Stimulated activated CD4-positive, alpha-beta T cell treated with anti-CD3 and anti-CD28 coated beads, TNF-alpha, amount 100 ng/mL, for 1 hour (primary cell): ENCODE measurements at places on chromosomes 4 and X.

DNA sequence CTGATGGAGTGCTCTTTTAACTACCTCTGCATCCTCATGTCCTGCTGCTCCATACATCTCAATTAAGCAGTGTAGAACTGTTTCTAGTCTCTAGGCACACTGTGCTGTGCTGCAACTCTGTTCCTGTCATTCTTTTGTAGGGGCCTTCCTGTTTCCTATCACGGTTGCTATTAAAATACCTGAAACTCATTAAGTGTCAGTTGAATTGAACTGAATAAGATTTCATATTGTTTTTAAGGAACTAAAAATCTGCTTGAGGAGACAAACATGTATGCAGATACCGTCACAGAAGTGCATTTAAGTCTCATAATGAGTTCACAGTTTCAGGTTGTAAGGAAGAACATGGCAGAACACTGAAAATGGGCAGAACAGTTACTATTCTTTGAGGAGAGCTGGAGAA lies 170.1 kb downstream of the LARP7 start:
- no peak for DNase-seq

GRCh38 chrX:123060986-123061385 lies 123.1 kb upstream of the GRIA3 start:
- no peak for DNase-seq

GRCh38 chrX:135015523-135016245 lies 6.7 kb downstream of the RTL8B start:
- DNase-seq, result no peak

GRCh38 chr4:101128473-101128872 lies 218.9 kb downstream of the PPP3CA start:
- DNase-seq, result no peak

DNA sequence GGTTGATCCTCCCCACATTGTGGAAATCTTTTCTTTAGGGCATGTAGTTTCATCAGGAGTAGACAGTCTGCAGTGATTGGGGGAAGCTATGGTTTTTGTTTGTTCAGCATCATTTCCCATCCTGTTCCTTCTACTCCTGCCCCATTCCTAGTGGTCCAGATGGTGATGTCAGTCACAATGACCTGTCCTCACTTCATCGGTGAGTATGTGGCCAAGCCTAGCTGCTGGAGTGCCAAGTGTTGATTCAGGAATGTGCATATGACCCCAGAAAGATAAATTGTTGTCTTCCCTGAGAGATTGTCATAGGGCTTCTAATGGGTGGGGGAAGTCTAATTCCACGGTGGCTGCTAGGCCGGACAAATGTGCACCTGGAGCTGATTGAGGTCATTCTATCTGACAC lies 130.6 kb upstream of the FAT1 start:
- no peak for DNase-seq

GRCh38 chr4:102734591-102735385 lies 26.0 kb downstream of the MANBA start:
- DNase-seq, result no peak

DNA sequence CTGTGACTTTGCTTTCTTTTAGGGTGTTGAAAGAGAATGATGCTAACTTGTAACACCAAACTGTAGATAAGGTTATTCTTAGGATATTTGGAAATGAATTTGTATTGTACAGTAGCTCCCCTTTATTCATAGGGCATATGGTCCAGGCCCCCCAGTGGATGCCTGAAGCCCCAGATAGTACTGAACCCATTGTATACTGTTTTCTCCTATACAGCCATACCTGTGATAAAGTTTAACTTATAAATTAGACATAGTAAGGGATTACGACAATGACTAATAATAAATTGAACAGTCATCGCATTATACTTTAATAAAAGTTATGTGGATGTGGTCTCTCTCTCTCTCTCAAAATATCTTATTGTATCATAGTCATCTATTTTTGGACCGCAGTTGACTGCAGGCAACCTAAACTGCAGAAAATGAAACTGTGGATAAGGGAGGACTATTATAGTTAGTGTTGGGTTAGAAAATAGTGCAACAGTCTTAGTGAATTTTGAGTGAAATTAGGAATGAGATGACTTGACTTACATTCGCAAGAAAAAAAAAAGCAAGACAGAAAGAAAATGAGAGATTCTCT lies 105.1 kb downstream of the CLDN22 start:
- no peak for DNase-seq

- DNase-seq, result no peak
Observed at GRCh38 chr4:87981486-87981885, 6.0 kb downstream of the SPP1 start.

DNA sequence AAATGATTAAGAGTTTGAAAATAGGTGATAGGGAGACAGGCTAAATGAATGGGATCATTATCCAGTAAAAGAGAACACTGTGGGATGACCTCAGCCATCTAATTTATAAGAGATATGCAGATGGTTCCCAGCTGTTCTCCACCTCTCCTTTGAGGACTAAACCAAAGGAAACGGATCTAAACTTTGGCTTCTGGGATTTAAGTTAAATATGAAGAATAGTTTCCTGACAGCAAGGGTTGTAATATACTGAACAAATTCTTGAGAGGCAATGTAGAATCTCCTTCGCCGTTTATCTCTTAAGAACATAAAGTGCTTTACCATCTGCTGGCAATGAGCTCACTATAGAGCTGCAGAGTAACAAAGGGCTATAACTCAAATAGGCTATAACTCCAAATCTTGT lies 35.4 kb upstream of the HPGDS start:
- no peak for DNase-seq

DNA sequence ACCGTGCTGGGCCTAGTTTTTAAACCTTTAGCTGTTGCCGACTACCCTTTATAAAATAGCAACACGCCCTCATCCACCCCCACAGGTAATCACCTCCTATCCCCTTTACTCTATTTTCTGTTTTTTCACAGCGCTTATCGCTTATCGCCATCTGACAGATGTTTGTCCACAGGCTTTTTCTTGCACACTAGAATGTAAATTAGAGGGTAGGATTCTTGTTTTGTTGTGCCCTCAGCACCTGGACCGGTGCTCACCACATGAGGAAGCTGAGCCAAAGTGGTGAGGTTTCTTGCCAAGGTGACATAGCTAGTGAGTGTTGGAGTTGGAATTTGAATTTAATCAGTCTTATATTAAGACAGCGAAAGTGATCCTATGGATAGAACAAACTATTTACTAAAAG lies 2.9 kb upstream of the RBBP7 start:
- no peak for DNase-seq

GRCh38 chrX:105266456-105266855 lies 46.0 kb upstream of the TEX13A start:
- DNase-seq, result no peak

DNA sequence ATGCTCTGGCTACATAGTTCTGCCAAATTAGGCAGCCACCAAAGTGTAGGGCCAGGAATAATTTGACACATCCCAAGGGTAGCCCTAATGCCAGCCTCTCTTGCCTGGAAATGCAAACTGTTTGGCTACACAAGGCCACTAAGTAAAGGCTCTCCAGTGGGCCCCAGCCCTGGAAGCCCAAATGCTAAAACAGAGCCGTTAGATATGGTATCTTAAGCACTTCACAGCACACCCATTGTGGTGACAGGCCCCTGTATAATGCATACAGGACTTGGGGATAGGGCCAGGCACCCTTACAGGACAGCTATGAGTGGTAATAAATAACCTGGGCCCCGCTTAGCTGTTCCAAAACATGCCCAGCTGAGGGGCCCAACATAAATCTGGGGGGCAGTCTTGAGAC lies 623.9 kb downstream of the BCOR start:
- no peak for DNase-seq

DNA sequence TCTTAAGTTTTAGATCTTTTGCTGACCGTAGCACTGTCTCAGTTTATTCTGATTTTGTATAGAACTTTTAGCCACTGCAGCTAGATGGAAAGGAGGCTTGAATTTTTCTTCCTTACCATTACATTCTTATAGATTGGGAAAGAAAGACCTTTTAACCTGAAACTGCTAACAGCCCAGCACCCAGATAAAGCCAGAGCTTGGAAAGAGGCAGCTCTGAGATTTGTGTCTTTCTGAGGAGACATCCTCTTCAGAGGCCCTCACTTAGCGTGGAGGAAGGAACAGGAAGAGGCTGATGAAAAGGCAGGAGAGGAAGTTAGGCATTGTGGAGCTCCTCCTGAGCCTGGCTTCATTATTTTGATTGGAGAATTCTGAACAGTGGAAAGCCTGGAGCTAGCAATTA lies 35.1 kb downstream of the ATG4A start:
- DNase-seq, result no peak

- no peak for DNase-seq
Observed at GRCh38 chrX:24099394-24099793, 44.6 kb downstream of the EIF2S3 start.

GRCh38 chr4:153420361-153420760 lies 45.8 kb upstream of the TMEM131L start:
- no peak for DNase-seq

DNA sequence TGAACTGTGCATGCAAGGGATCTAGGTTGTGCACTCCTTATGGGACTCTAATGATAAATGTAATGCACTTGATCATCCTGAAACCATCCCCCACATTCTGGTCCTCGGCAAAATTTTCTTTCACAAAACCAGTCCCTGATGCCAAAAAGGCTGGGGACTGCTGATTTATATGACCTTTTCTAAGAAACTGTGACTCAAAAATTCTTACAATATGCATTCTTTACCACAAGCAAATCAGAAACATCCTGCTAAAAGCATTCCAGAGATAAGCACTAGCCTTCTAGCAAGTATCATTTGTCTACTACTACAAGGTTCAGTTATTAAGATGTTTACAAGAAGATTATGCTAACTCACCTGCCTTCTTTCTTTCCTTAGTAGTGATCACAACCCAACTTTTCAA lies 166.5 kb upstream of the PCDH7 start:
- no peak for DNase-seq

- DNase-seq, result no peak
Observed at GRCh38 chr4:107351196-107351595, 315.1 kb upstream of the DKK2 start.

DNA sequence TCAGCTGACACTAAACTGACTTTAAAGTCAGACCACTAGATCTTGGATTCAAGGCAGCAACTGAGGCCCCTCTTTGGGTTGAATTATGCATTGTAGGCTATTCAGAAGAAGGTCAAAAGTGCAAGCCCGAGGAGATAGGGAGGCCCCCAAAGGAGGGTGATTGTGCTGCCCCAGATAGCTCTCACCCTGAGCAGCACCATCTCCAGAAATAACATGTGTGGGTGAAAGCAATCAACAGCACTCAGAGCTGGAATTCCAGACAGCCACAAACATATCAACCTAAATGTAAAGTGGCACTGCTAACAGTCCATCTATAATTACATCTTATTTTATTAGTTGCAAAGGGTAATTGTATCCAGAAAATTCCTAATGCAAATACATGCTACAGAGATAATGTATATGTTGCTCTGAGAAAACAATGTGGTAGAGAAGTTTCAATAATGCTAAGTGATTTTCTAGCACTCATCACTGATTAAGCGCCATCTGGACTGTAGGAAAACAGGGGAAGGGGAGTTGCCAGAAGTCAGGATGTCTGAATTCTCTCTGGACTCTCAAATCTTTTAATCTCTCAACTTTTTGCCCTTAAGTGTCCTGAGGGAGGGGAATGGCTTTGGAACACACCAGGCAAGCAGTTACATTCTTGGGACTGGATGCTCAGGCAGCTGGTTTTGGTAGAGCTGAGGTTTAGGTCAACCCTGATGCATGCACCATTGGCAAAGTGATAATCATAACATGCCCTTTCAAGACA lies 61.8 kb upstream of the SFRP2 start:
- no peak for DNase-seq

GRCh38 chrX:150774798-150775568 lies 81.8 kb downstream of the MTMR1 start:
- no peak for DNase-seq

GRCh38 chr4:153113838-153114105 lies 90.5 kb upstream of the TRIM2 start:
- no peak for DNase-seq

GRCh38 chrX:46791927-46792809 lies 33.2 kb upstream of the SLC9A7 start:
- DNase-seq, result no peak

GRCh38 chr4:53858744-53859143 lies 205.7 kb downstream of the CHIC2 start:
- no peak for DNase-seq

DNA sequence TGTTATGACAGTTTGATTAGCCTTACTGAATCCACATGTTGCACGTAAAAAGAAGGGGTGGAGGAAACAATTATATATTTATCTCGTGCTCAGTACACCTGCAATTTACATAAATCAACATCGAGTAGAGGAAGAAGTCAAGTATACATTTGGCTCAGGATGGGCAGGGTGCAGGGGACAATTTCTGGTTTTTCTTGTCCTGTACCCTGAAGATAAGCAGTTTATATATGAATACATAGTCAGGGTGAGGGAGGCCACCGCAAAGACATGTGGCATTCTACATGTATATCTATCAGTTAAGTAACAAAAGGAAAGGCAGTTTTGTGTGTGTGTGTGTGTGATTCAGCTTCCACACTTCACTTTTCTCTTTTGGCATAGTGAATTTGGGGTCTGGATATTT lies 11.1 kb upstream of the EREG start:
- DNase-seq, result no peak

DNA sequence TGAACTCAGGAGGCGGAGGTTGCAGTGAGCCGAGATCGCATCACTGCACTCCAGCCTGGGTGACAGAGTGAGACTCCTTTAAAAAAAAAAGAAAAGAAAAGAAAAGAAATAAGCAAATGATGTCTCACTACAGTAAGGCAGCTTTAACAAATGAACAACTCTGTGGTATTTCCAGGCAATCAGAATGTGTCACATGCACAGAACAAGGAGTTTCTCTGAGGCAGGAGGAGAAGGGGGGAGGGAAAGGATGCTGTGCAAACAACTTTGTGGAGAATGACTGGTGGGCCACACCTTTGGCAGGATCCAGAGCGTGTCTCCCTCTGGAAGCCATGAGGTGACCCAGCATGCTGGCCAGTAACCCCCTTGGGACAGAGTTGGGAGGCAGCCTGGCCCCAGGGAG lies 57.6 kb downstream of the RAI2 start:
- DNase-seq, result no peak

DNA sequence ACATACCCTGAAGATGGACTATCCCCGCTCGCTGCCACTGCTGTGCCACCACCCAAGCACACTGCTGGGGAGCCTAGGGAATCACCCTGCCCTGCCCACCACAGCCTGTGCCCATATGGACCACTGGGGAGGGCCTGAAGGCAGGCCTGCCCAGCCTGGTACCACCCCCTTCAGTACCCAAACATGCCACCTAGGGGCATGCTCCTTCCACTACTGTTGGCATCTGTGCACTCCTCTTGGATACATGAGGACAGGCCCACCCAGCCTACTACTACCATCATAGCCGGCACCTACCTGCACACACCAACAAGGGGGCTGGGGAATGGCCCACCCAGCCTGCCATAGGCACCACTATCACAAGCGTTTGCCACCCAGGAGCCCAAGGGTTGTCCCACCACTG lies 30.1 kb upstream of the PRDX4 start:
- no peak for DNase-seq

- no peak for DNase-seq
Observed at GRCh38 chr4:80798082-80798481, 232.4 kb upstream of the BMP3 start.

DNA sequence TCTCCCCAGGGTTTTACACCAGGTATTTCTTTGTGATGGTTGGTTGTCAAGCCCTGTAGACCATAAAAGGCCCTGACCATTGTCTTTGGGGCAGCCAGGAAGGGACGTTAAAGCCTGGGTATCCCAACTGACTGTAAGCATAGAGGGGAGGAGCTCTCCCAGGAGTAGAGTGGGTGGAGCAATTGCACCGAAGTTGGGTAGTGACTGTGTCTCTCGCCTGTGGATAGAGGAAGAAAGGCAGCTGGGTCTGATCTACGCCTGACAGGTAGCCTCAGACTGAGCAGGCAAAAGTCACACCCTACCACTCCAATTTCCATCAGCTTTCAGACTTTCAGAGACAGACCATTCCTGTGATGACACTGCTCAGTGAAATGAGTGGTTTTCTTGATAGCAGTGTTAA lies 123.3 kb downstream of the KLHL8 start:
- no peak for DNase-seq
